ENCODE measurements at places on chromosomes 11 and 22. TPM values are rescaled to one million over a fixed set of nuclear protein-coding genes. Genes with fewer than 3 reads are reported as not detected.

DNA sequence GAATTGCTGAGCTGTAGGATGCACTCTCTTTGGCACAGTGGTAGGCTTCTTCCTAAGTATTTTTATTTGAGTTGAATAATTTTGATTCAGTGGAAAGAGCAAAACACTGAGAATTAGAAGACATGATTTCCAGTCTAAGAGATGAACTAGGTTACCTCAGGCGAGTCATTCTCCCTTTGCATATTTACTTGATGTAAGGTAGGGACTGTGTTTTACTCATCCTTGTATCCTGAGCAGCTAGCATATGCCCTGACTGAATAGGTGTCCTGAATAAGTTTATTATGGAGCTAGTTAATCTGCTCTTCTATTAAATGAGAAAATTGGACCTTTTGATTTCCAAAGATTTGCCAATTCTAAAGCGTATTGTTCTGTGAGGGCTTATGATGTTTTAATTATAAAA lies 50.7 kb downstream of the STIM1 start:
- no peak for DNase-seq

GRCh38 chr11:95675585-95675984 lies 114.0 kb downstream of the FAM76B start:
- DNase-seq: no peak

DNA sequence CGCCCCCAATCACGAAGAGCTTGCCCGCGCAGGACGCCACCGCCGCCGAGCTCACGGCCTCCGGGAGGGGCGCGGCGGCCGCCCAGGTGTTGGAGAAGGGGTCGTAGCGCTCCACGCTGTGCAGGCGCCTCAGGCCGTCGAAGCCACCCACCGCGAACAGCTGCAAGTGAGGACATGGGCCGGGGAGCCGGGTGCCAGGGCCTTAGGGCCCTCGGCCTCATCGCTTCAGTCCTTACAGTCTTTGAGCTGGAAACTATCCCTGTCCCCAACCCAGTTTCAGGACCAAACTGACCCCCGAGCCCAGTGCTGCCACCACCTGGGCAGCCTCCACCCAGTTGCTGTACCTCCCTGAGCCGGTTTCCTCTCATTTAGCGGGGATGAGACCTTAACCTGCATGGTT lies 7.6 kb downstream of the KLHL35 start:
- DNase-seq: no peak

DNA sequence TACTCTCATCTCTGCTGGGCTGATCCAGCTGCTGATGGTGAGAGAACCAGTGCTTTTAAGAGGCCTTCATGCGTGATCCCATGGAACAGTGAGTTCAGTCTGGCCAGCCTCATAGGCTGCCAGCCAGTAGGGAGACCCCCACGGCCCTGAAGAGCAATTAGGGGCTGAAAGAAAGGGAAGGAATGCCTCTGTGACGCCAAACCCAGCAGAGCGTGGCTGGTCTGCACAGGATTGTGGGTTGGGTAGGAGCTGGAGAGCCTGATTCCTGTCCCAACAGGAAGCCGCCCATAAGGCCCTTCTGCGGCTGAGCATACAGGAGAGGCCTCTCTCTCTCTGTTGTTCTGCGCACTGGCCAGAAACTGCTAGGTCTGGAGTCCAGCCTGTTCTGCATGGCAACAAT lies 181.5 kb upstream of the E2F8 start:
- DNase-seq: no peak

- DNase-seq: no peak
Measured at GRCh38 chr22:28018461-28018927, 99.4 kb upstream of the PITPNB start.

The GPR83 gene
- total RNA-seq: 0.19 TPM

The OR10A2 gene
- total RNA-seq: not detected

The NLRP14 gene
- 0.12 TPM for total RNA-seq

The NEFH gene
- total RNA-seq: 1.6 TPM

The TSGA10IP gene
- not detected for total RNA-seq
